Cardiac muscle cell (in vitro differentiated cells and primary cell): ENCODE measurements at places on chromosomes 5 and 9. TPM values are rescaled to one million over a fixed set of nuclear protein-coding genes. Genes with fewer than 3 reads are reported as not detected.
A peak's percentile ranks its signal among the peaks of the same experiment; 100 is the strongest.

DNA sequence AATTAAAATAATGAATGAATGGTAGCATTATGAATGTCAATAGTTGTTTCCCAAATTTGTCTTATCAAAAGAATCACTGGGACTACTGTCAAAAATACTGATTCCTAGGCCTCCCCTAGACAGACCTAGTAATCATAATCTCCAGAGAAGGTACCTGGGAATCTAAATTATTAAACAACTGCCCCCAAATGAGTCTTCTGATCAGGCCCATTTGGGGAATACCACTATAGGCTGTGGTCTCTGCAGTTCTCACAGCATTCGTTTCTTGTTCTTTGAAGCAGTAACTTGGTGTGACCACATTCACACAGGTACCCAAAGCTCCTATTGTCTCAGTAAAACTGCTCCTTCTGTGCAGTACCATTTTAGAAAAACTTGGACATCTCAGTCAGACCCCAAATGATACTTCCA lies 230.9 kb downstream of the PIK3R1 start:
- no peaks in the 10 kb centered on the region for H3K36me3 ChIP-seq
- H3K27me3 ChIP-seq, result no peaks in the 10 kb centered on the region
- H3K4me3 ChIP-seq, result no peak overlapping the region
- H3K4me1 ChIP-seq, result no peaks in the 10 kb centered on the region
- no peak overlapping the region for H3K27ac ChIP-seq

SLC36A2 gene
- not detected in 2 replicates for total RNA-seq

GRCh38 chr5:137144656-137145055 lies 354.5 kb downstream of the SPOCK1 start:
- peak; percentile 38 for DNase-seq
- H3K27me3 ChIP-seq, result no peaks in the 10 kb centered on the region
- H3K4me3 ChIP-seq, result no peak overlapping the region
- H3K27ac ChIP-seq, result no peak overlapping the region
- H3K36me3 ChIP-seq, result no peaks in the 10 kb centered on the region

DNA sequence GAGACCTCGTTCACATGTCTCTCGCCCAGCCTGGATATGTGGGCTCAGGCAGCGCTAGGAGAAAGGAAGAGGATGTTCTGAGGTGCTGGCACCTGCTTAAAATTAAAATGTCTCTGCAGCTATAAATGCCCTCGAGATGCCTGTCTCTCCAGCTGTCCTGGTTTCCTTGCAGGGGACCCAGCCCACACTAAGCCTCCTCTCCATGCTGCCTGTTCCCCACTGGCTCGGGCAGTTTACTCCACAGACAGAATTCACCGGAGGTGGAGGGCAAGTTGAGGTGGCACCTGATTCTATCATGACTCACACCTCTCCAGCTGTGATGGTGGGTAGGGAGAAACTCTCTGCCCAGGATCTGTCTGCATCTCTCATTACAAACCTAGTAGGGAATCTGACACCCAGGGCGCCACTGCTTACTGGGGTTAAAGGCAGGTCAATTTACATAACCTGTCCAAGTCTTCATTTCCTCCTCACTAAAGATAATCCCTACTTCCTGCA lies 420.9 kb downstream of the SPOCK1 start:
- no peak overlapping the region for H3K4me3 ChIP-seq
- DNase-seq, result no peak
- H3K27ac ChIP-seq, result no peak overlapping the region
- no peaks in the 10 kb centered on the region for H3K36me3 ChIP-seq
- H3K27me3 ChIP-seq, result no peaks in the 10 kb centered on the region

DNA sequence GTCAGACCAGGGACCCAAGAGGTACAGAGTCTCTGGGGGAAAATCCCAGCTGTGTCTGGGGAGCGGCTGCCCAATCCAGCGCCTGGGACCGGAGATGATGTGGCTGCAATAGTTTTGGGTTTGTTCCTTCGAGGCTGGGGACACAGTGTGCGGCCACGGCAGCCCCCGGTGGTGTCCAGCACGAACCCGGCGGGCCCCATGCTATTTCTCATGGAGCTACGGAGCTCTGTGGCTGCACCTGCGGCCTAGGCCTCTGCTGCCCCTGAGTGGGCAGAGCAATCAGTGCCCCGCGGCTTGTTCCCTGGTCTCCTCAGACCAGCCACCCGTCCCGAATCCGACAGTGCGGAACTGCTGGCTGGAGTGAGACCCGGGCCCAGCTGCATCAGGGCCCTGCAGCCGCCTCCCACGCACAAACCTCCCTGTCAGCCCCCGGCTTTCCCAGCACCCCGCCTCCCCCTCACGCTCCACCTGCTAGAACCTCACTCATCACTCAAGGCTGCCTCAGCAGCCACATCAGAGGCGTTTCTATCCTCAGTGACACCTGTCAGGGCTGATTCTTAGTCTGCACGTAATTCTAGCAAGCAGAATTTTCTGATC lies 29.0 kb downstream of the SARDH start:
- H3K27me3 ChIP-seq, result no peaks in the 10 kb centered on the region
- no peaks in the 10 kb centered on the region for H3K36me3 ChIP-seq
- H3K27ac ChIP-seq, result no peak overlapping the region
- H3K4me3 ChIP-seq, result no peak overlapping the region
- DNase-seq, result peak; percentile 39
- H3K4me1 ChIP-seq, result peaks cover 12% of the 10 kb centered on the region

DNA sequence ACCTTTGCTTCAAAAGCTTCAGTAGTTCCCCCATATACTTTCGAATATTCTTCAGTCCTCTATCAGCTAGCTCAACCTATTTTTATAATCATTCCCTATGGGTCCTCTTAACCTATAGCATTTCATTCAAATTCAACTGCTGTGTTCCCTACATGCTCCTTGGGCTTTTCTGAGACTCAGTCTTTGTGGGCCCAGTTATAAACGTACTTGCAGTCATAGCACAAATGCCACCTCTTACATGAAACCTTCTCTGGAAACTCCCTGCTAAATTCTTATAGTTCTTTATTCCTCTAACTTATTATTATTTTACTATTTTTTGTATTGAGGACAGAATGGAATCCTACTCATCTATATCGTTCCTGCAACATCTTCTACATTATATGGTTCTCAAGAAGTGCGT lies 24.7 kb downstream of the MLANA start:
- DNase-seq, result no peak
- H3K4me1 ChIP-seq, result peaks cover 14% of the 10 kb centered on the region
- no peaks in the 10 kb centered on the region for H3K27me3 ChIP-seq
- H3K27ac ChIP-seq, result no peak overlapping the region
- H3K36me3 ChIP-seq, result peaks cover 3% of the 10 kb centered on the region

DNA sequence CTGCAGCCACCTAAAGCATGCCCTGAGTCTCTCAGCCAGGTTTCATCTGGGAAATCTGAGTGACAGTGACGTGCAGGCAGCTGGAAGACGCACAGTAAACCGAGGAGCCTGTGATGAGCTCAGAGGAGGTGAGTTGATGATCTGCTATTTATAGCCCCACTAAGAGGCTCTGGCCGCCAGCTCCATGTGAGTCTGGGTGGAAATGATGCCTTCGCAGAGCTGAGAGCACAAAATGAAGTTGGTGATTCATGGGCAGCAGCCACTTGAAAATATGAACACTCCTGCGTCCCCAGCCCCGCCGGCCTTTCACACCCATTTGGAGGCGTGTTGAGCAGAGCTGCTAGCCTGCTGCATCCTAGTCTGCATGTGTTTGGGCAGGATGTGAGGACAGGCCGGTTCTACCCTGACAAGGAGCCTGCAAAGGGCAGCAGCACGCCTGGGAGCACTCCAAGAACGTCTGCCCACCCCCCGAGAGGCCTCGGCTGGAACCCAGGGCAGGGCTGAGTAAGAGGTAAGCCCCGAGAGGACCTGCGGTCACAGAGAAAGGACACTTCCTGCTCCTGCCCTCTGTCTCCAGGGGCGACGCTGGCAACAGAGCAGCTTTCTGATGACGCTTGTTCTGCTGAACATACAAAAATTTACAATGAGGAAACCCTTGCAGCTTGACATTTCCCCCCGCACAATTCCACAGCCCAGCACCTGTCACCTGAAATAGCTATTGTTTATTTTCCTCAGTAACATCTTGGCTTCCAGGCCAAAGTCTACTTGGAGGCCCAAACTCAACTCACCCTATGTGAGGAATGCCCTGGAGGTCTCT lies 25.1 kb upstream of the CDKN2AIPNL start:
- no peaks in the 10 kb centered on the region for H3K36me3 ChIP-seq
- DNase-seq, result peak; percentile 75
- no peak overlapping the region for H3K4me3 ChIP-seq
- peak overlapping the region; percentile 61 for H3K27ac ChIP-seq

EPB41L4A gene
- 8.2 and 10.5 TPM in 2 replicates for total RNA-seq

GRCh38 chr5:153486771-153487170 lies 3.7 kb upstream of the GRIA1 start:
- no peaks in the 10 kb centered on the region for H3K4me1 ChIP-seq
- no peak for DNase-seq
- no peak overlapping the region for H3K4me3 ChIP-seq
- peaks cover 14% of the 10 kb centered on the region for H3K27me3 ChIP-seq
- no peaks in the 10 kb centered on the region for H3K36me3 ChIP-seq

DNA sequence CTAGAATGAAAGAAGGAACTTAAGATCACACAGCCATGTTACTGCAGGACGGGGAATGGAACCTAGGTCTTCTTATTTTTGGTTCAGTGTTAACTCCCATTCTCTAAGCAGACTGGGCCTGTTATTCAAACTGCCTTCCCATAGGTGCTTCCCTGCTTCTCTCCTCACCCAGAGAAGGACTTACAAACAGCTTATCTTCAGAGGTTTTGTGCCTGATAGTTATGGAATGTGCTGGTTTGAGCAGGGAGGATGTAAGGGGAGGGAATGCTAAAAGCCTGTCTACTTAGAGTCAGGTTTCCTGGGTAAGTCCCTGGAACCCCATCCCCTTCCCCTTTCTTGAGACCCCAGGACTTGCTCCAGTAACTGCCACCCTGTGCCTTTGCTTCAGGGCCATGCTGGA lies 4.2 kb upstream of the PSMD5 start:
- H3K36me3 ChIP-seq, result no peaks in the 10 kb centered on the region
- H3K27ac ChIP-seq, result peak overlapping the region; percentile 79
- H3K27me3 ChIP-seq, result no peaks in the 10 kb centered on the region
- peaks cover 16% of the 10 kb centered on the region for H3K4me1 ChIP-seq
- peak; percentile 35 for DNase-seq

- peak; percentile 19 for DNase-seq
- H3K36me3 ChIP-seq, result peaks cover 37% of the 10 kb centered on the region
- no peak overlapping the region for H3K27ac ChIP-seq
Observed at GRCh38 chr9:125961072-125961471, 213.9 kb downstream of the PBX3 start.

GRCh38 chr5:92678640-92679039 lies 902.4 kb downstream of the NR2F1-AS1 start:
- H3K27ac ChIP-seq, result no peak overlapping the region
- DNase-seq, result peak; percentile 9
- H3K4me1 ChIP-seq, result no peaks in the 10 kb centered on the region
- H3K4me3 ChIP-seq, result no peak overlapping the region
- no peaks in the 10 kb centered on the region for H3K27me3 ChIP-seq

RORB gene
- total RNA-seq, result 0.03 and 0.04 TPM in 2 replicates

- H3K4me3 ChIP-seq, result no peak overlapping the region
- no peaks in the 10 kb centered on the region for H3K27me3 ChIP-seq
- no peaks in the 10 kb centered on the region for H3K36me3 ChIP-seq
- no peak overlapping the region for H3K27ac ChIP-seq
- H3K4me1 ChIP-seq, result no peaks in the 10 kb centered on the region
Observed at GRCh38 chr9:135455401-135456030, 24.1 kb upstream of the PPP1R26 start.
